Activated naive CD8-positive, alpha-beta T cell treated with anti-CD3 and anti-CD28 coated beads for 36 hours (primary cell): ENCODE measurements at places on chromosomes 11 and 22.

GRCh38 chr11:14542324-14542723 is 22.1 kb upstream of the PSMA1 start:
- DNase-seq = no peak

GRCh38 chr11:126284829-126285228 is 1.9 kb downstream of the TIRAP start:
- peak; percentile 85 for DNase-seq

DNA sequence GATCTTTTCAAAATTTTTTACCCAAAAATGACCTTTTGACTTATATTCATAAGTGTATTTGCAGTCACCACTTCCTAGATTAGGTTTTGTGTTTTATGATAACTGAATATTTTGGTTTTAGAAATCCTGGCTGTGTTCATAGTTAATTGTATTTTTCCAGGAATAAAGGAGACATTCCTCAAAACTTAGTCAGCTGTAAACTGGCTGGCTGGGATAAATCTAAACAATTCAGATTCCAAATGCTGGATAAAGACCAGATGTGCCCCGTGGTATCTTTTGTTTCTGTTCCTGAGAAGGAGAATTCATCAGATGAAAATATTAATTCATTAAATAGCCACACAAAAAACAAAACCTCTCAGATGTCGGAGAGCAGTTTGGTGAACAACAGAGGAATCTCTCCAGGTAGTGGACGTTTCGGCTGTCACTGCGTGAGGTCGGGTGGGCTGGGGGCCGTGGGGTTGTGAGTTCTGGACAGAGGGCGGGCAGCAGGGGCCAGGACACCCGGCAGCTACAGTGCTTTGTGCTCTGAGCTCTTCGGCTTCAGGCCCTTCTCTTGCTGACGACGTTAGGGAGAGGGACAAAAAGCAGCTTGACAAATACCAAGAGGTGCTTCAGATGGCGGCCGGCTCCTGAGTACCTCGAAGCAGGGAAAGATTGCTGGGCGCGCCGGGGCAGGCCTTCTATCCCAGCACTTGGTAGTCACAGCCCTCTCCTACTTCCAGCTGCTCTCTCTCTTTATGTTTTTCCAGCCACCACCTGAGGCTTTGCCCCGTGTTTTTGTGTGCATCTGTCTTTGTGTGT is 24.6 kb downstream of the MOV10L1 start:
- no peak for DNase-seq

DNA sequence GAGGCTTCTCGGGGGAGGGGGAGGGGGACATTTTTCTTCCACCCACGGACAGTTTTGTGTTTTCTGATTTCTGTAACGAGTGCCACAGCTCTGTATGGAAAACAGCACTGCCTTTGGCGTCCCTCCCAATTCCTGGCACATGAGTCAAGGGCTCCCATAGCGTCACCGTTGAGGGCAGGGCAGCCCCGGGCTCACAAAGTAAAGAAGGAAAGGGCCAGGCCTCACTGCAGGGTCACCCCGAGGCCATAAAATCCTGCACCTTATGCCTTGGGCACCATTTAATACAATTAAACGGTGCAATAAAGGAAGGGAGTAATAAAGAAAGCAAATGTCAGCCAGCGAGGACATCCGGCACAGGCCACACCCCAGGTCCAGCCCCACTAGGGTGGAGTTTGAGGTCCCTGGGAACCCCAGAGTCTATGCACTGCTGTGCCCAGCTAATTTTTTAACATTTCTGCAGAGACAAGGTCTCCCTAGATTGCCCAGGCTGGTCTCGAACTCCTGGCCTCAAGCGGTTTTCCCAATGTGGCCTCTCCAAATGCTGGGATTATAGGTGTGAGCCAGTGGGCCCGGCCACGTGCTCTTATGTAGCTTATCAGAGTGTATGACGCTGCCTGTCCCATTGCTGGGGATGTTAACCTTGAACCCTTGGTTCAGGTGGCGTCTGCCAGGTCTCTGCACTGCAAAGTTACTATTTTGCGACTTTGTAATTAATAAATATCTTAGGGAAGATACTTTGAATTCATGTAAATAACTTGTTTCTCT is 13.6 kb upstream of the MUC2 start:
- no peak for DNase-seq

DNA sequence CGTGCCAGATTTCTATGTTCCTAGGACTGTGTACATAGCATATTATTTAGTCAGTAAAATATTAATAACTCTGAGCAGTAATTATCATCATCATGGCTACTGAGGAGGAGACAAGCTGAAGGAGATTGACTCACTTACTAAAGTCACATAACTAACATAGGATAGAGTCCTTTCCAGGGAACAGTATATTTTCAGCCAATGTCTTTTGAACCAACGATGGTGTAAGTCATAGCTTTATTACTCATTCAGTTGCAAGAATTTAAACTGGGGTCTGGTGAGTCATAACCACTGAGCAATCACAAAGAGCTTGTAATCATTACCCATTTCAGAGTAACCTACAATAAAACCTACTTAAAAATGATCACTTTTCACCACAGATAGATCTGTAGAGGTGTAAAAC is 1564.8 kb upstream of the TENM4 start:
- DNase-seq = no peak

GRCh38 chr11:131599285-131599684 is 228.9 kb downstream of the NTM start:
- DNase-seq = no peak

- DNase-seq = no peak
Observed at GRCh38 chr11:60910281-60910687, 3.7 kb upstream of the TMEM109 start.

- DNase-seq = no peak
Observed at GRCh38 chr11:45654231-45655011, 11.0 kb downstream of the CHST1 start.

GRCh38 chr11:78446210-78446609 is 28.6 kb upstream of the GAB2 start:
- no peak for DNase-seq

GRCh38 chr11:70538641-70539359 is 140.5 kb downstream of the CTTN start:
- DNase-seq = no peak

DNA sequence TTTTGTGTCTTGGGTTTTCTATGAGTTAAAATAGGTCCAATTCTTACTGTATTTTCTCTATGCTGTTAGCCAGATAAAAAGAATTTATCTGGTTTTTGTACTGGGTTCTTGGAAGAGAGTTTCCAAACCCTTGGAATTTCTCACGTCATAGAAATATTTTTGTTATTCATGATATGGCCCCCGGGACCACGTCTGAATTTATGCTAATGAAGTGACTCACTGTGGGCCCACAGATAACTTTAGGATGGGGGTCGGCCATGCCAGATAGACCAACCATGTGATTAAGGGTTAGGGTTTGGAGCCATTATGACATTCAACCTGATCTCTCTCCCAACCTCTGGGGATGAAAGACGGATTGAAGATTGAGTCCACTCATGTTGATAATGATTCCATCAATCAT is 35.6 kb upstream of the DDI1 start:
- no peak for DNase-seq

GRCh38 chr11:95145430-95146060 is 55.9 kb downstream of the ENDOD1 start:
- no peak for DNase-seq

DNA sequence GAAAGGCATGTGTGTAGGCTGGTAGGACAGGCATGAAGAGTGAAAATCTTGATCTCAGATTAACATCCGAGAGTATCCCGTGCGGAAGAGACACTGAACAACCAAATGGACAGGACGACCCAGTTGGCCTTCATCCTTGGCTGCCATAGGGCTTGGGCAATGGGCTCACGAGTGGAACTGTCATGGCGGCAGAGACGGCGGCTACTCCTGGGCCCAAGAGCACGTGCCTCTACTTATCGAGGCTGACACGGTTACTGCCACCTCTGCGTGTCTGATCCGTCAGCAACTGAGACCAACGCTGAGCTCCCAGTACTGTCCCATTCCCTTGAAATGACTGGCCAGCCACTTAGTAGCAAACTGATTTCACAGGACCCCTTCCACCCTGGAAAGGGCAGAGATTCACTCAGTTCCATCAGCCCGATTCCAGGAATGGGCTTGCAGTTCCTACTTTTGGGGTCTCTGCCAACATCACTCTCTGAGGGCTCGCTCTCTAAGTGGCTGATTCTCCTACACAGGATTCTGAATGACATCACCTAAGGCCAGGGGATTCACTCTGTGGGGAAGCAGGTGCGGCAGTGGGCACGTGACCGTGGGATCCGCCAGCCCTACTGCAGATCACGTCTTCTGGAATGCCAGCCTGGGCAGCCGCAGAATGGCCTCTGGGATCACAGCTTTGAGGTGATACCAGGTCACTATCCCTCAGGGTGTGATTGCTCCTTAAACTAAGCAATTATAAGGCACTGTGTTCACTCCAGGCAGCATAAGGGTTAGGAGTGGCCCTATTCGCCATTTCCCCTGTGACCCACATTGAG is 97.8 kb downstream of the RPS6KA4 start:
- no peak for DNase-seq

DNA sequence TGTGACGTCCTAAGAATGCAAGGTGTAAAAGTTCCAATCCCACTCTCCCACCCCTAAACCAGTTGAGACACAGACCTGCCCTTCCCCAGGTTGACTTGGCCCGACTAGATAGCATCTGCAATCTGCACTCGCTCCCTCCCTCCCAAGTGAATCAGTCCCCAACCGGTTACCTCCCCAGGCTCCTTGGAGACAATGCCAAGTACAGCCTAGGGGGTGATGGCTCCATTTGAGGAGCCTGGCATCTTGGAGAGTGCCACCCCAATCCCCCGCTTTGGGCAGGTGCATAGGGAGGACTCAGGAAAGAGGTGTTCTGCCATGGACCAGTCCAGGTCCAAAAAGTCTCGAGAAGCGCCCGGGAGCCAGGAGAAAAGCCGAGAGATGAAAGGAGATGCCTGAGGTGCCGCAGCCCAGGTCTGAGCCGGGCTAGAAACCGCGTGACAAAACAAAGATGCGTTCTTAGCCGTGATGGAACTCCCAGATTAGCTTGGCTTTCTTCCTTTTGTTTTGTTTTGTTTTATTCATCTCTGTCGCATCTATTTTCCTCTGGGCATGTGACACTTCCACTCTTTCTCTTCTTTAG is 18.7 kb upstream of the SNX32 start:
- no peak for DNase-seq

DNA sequence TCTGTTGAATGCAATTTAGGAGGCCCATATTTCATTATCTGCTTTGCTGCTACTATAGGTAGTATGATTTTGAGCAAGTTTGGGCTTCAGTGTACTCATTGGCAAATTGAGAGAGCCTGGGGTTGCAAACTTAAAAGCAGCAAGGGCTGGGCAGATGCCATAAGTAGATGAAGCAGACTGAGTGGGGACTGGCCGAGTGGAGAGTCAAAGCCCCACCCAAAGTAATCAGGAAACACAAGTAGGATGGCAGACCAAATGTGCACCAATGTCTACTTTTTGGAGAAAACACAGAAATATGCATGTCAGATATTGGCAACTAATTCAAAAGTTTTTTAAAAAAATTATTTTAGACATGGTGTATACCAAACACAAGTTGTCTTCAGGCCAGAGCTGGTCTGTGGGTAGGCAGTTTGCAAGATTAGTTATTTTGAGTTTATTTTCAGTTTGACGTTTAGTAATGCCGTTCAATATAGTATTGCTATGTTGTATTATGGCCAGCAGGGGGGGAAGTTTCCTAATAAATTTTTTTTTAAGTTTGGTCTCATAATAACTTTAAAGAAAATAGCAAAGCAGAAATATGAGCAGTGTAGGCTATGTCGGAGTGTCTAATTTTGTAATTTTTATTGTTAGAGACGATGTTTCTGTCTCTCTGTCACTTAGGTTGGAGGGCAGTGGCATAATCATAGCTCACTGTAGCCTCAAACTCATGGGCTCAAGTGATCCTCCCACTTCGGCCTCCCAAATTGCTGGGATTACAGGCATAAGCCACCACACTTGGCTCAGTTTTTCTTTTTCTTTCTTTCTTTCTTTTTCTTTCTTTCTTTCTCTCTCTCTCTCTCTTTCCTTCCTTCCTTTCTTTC is 105.1 kb downstream of the HIPK3 start:
- DNase-seq = no peak

DNA sequence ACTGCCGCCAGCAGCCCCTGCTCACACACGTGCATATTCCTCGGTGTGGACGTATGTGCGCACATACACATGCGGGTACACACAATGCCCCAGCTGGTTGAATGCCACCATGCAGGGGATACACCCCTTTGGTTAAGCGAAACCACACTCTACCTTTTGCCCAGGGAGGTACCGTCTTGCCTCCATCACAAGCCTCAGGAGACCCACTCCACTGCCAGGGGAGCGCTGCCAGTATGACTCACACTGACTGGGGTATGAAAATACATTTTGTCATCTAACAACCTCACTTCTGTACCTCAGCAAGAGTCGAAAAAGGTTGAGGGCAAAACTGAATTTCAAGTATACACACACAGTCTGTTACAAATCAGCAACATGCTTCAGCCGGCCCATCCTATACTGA is 39.4 kb downstream of the TMEM45B start:
- no peak for DNase-seq

DNA sequence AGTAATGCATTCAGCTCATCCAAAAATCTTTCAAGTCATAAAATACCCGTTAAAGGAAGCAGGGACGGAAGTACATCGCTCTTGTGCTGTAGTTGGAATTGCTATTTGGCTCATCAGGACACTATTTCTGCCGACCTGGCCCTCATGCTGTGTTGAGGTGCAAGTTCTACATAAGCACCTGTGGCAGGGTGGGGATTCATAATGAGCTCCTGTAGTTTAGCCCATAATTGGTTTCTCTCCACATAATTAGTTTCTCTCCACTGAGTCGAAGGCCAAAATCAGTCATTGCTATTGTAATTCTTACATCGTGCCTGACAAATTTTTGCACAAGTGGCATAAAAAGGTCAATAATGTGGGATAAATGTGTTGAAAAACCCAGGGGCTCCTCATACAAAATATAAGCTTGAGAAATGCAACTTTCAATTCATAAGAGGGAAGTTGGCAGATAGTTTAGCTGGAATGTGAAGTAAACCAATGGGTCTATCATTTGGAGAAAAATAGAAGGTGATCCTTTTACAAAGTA is 14.9 kb upstream of the ISX start:
- DNase-seq = no peak

DNA sequence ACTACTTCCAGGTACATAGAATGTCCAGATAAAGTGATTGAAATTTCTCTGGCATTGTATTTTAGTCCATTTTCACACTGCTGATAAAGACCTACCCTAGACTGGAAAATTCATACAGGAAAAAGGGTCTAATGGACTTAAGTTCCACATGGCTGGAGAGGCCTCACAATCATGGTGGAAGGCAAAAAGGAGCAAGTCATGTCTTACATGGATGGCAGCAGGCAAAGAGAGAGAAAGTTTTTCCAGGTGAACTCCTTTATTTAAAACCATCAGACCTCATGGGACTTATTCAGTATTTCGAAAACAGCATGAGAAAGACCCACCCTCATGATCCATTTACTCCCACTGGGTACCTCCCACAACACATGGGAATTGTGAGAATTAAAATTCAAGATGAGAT is 1359.7 kb upstream of the RAG2 start:
- no peak for DNase-seq

- DNase-seq = no peak
Observed at GRCh38 chr22:37806409-37807333, 1.1 kb upstream of the GCAT start.
